ENCODE measurements at places on chromosomes 11 and 22.

DNA sequence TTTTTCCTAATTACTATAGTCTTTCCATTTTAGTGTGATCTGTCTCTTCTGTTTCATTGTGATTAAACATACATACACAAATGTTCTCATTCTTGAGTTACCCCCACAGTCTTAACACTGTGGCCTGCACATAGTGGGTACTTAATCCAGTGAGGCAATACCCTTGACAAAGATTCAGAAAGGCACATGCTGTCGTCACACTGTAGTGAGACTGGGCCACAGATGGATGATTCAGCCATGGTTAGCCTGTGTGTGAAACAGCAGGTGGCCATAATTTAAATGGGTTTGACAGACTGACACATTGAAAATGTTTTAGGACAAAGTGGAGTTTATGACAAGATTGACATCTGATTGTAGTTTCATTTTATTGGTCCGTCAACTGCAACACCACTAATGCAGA, 313.1 kb downstream of the C11orf87 start:
- H3K4me1 ChIP-seq = peaks cover 6% of the 10 kb centered on the region
- H3K27ac ChIP-seq = no peak overlapping the region
- no peaks in the 10 kb centered on the region for H3K27me3 ChIP-seq
- H3K4me3 ChIP-seq = no peak overlapping the region
- no peak for DNase-seq

DNA sequence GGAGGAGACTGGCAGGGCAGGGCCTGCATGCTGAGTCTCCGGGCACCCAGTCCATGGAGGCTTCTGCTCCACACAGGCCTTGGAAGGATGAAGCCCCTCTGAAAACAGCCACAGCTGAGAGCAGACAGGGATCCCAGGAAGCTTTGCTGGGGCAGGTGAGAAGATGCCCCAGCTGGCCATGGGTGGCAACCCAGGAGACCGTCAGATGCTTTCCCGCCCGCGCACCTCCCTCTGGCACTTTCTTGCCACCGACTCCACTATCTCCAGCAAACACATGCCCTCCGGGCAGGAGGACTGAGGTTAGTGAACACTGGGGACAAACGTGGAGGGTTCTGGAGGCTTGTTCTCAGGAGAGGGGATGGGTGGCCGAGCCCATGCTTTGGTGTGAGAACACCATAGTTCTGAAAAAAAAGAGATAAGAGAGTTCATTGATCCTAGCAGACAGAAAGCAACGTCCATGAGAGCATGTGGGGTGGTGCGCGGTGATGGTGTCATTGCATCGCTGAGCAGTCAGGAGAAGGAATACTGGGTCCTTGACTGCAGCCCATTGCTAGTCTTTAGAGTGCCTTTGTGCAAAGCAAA, 2.3 kb downstream of the C1QTNF6 start:
- no peaks in the 10 kb centered on the region for H3K36me3 ChIP-seq
- no peak overlapping the region for H3K4me3 ChIP-seq
- H3K27me3 ChIP-seq = peaks cover 3% of the 10 kb centered on the region
- H3K27ac ChIP-seq = no peak overlapping the region
- DNase-seq = peak; percentile 8

- no peaks in the 10 kb centered on the region for H3K27me3 ChIP-seq
- peaks cover 13% of the 10 kb centered on the region for H3K4me1 ChIP-seq
- no peak overlapping the region for H3K27ac ChIP-seq
- DNase-seq = no peak
- H3K36me3 ChIP-seq = no peaks in the 10 kb centered on the region
Measured at GRCh38 chr11:92505689-92506088, 281.1 kb downstream of the FAT3 start.

DNA sequence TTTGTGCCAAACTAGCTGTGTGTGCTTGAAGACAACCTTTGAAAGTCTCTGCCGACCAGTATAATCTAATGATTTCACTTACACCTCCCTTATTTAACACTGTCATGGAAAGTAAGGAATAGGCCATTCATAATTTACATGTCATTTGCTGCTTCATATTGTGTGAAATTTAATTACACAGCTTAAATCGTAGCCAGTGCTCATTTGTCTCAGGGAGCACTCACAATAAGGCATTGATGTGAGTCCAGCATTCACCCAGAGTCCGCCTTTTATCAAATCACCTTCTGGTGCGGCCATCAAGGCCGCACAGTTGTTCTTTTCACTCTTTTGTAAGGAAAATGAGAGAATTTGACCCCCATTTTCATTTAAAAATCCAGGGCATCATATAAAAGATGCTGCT, 46.9 kb downstream of the PAX6 start:
- peaks cover 9% of the 10 kb centered on the region for H3K4me1 ChIP-seq
- H3K27ac ChIP-seq = peak overlapping the region; percentile 8
- no peaks in the 10 kb centered on the region for H3K27me3 ChIP-seq
- H3K4me3 ChIP-seq = no peak overlapping the region
- no peaks in the 10 kb centered on the region for H3K36me3 ChIP-seq
- no peak for DNase-seq

DNA sequence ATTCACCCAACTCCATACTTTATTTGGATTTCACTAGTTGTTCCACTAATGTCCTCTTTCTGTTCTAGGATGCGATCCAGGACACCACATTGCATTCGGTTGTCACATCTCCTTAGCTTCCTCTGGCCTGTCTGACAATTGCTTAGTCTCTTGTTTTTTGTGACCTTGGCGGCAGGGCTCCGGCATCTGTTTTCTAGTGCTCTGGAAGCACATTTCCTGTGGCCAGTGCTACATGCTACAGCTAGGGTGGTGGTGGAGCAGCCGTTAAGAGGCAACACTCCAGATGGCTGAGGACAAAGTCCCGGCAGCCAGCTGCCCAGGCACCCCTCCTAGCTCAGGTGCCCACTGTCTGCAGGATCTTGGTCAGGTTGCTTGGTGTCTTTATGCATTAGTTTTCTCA, 6.8 kb downstream of the STX3 start:
- H3K27me3 ChIP-seq = no peaks in the 10 kb centered on the region
- H3K4me1 ChIP-seq = peaks cover 36% of the 10 kb centered on the region
- no peaks in the 10 kb centered on the region for H3K36me3 ChIP-seq

DNA sequence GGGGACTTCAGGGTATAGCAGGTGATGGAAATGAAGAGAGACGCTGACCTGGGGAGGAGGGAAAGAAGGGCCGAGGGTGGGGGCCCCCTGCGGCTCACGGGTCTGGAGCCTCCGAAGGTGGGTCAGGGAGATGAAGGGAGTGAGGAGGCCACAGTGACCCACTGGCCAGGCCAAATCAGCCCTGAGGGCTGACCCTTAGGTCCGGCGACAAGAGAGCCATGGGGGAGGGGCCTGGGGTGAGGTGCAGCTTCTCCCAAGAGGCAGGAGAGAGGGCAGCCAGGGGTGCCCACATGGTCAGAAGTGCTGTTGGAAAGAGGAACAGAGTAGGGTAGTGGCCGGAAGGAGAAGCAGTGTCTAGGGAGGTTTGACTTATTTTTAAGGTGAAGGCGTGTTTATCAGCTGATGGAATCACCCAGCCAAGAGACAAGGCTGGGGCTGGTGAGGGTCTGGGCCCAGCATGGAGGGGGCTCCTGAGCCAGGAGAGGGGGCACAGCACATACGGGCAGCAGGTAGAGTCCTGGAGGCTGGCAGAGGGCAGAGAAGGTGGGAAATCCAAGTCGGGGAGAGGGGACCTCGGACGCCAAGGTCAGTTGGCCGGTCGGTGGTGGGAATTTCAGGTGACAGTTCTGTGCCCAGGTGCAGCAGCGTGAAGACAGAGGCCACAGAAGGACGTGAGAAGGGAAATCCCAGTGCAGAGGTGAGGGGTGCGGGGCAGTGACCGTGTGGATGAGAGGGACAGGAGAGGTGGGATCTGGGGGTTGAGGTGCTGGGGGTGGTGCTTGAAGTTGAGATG, 49.0 kb downstream of the LINC01488 start:
- no peak overlapping the region for H3K4me3 ChIP-seq
- peaks cover 4% of the 10 kb centered on the region for H3K27me3 ChIP-seq
- H3K27ac ChIP-seq = no peak overlapping the region
- no peaks in the 10 kb centered on the region for H3K36me3 ChIP-seq

DNA sequence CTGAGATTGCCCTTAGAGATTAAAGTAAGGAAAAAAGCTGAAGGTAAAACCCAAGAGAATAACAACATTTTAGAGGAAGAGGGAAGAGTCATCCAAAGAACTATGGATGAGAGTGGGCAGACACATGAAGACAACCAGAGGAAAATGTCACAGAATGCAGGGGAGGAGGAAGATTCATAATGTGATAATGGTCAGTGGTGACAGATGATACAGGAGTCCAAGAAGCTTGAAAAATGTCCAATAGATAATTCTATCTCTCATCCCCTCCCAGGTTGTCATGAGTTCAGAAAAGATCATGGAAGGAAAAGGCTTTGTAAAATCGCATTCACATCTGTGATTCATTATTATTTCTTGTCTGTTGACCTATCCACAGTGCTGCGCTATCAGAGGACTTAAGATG, 282.3 kb upstream of the CCDC90B start:
- H3K4me3 ChIP-seq = no peak overlapping the region
- H3K27ac ChIP-seq = no peak overlapping the region
- no peaks in the 10 kb centered on the region for H3K27me3 ChIP-seq
- no peak for DNase-seq

DNA sequence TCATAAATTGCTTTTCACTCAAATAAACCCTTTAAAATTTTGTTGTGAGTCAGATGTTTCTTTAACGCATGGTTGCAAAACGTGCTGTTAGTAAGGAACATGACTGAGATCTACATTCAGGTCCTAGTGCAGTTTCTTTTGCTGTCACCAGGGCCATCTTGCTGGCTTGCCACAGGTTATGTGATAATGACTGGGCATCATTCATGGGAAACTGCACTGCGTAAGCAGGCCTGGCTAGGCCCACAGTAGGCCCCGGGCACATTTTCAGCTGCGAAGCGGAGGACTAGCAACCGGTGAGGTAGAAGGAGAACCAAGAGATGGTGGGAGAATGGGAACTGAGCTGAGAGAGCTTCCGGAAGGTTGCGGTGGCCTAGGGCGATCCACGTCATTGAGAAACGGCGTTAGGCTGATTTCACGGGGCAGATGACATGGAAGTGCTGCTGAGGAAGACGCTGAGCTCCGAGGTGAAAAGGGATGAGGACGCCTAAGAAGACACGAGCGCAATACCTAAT, 3.2 kb upstream of the KLHDC7B start:
- no peaks in the 10 kb centered on the region for H3K36me3 ChIP-seq
- H3K4me3 ChIP-seq = no peak overlapping the region
- H3K27me3 ChIP-seq = peaks cover 5% of the 10 kb centered on the region

GRCh38 chr22:50282361-50283155, 12.4 kb upstream of the MAPK11 start:
- H3K4me1 ChIP-seq = no peaks in the 10 kb centered on the region
- H3K27ac ChIP-seq = no peak overlapping the region
- H3K27me3 ChIP-seq = peaks cover 1% of the 10 kb centered on the region
- no peak for DNase-seq

- no peak for DNase-seq
- H3K36me3 ChIP-seq = no peaks in the 10 kb centered on the region
- no peak overlapping the region for H3K4me3 ChIP-seq
- H3K4me1 ChIP-seq = peaks cover 3% of the 10 kb centered on the region
Measured at GRCh38 chr22:31734512-31734911, 15.4 kb downstream of the PRR14L start.
